ENCODE measurements at places on chromosomes 3 and 15. TPM values are rescaled to one million over a fixed set of nuclear protein-coding genes. Genes with fewer than 3 reads are reported as not detected.

The CMTM8 gene
- 4.7 TPM for total RNA-seq

The FAM107A gene
- 88.6 TPM for total RNA-seq

The TGM4 gene
- total RNA-seq: not detected

The WNT7A gene
- not detected for total RNA-seq

The CAMP gene
- not detected for total RNA-seq

The PRRT3 gene
- total RNA-seq: 1.7 TPM

The CHRD gene
- 32.7 TPM for total RNA-seq

The THPO gene
- 0.74 TPM for total RNA-seq

The CPLX3 gene
- not detected for total RNA-seq

The ACP3 gene
- total RNA-seq: 12.3 TPM

The EHD4 gene
- total RNA-seq: 24.6 TPM

The KNG1 gene
- not detected for total RNA-seq

The IL5RA gene
- not detected for total RNA-seq

The HRG gene
- total RNA-seq: 0.25 TPM

The EPHB1 gene
- 2.2 TPM for total RNA-seq

The GP5 gene
- total RNA-seq: not detected

The DNAH1 gene
- 12.3 TPM for total RNA-seq

The KBTBD8 gene
- total RNA-seq: 0.49 TPM

The ADGRG7 gene
- total RNA-seq: not detected
